SJSA1 (cell line): ENCODE measurements at places on chromosomes 7 and 10. TPM values are rescaled to one million over a fixed set of nuclear protein-coding genes. Genes with fewer than 3 reads are reported as not detected.

- peaks cover 4% of the 10 kb centered on the region; the same call in 1 of the 2 replicates for H3K36me3 ChIP-seq
- no peaks in the 10 kb centered on the region for H3K27me3 ChIP-seq
- H3K4me3 ChIP-seq: no peak overlapping the region
- no peak for DNase-seq
Observed at GRCh38 chr7:121005996-121006584, 17.6 kb downstream of the CPED1 start.

- no peaks in the 10 kb centered on the region for H3K4me1 ChIP-seq
- H3K27ac ChIP-seq: no peak overlapping the region
- H3K4me3 ChIP-seq: no peak overlapping the region
- no peaks in the 10 kb centered on the region for H3K36me3 ChIP-seq
- no peaks in the 10 kb centered on the region for H3K27me3 ChIP-seq
Observed at GRCh38 chr7:99806839-99807478, 20.9 kb upstream of the CYP3A43 start.

Gene FRAT2
- total RNA-seq: 6.4 and 6.9 TPM in 2 replicates

DNA sequence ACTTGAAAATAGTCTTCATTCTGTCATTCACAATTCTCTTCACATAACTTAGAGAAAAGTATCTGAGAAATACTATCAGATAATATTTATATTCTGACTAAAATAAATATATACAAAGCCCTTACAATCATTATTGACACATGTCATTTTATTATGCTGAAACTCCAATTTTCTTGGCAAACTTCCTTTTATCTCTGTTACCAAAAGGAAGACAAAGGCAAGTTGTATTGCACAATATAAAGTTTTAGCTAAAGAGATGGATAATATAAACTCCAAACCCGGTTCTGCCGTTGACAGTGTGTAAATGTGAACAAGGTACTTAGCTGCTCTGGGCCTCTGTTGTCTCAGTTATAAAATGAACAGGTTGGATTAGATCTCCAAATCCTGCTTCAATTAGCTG, 99.0 kb upstream of the MDFIC start:
- peaks cover 25% of the 10 kb centered on the region for H3K4me1 ChIP-seq
- H3K27ac ChIP-seq: no peak overlapping the region
- H3K27me3 ChIP-seq: no peaks in the 10 kb centered on the region
- no peak for DNase-seq
- no peak overlapping the region for H3K4me3 ChIP-seq

Gene CYP2C19
- total RNA-seq: not detected in 2 replicates

Gene BHLHA15
- total RNA-seq: not detected in 2 replicates
